ENCODE measurements at places on chromosomes 1 and 21.
A peak's percentile ranks its signal among the peaks of the same experiment; 100 is the strongest.

- DNase-seq = no peak
Observed at GRCh38 chr21:33281096-33281652, 15.0 kb downstream of the IL10RB start.

GRCh38 chr1:20573987-20574386, 14.9 kb upstream of the CDA start:
- no peak for DNase-seq

DNA sequence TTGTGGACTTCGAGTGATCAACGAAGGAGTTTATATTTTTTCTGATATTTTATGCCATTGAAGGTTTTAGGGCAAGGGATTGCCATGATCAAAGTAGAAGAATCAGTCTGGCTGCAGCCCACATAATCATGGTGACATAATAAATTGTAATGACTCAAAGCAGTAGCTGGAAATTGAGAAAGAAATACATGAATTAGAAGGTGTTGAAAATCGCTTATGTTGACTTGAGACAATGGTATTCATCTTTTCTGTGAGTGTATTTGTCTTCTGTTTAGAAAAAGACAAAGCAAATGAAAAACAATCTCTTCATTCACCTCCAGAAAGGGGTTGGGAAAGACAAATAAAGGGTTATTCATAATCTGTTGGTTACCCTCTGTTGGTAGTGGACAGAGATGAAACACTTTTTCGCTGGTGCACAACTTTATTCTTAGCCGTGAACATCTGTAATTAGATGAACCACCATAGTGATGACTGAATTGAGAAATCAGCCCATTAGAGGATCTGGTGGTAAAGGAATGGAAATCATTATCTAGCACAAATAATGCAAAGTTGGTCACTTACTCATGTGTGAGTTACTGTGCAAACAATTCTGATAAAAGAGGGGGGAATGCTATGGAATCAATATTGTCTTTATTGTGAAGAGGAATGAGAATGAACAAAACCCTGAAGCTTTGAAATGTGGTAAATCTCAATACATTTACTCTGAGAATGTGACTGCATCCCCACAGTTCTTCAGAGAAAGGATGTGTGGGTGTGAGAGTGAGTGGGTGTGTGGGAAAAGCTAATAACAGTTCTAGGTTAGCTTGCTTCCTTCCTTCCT, 121.8 kb downstream of the NTNG1 start:
- DNase-seq = no peak

GRCh38 chr21:44965251-44966022, 25.6 kb downstream of the SLX9 start:
- no peak for DNase-seq

DNA sequence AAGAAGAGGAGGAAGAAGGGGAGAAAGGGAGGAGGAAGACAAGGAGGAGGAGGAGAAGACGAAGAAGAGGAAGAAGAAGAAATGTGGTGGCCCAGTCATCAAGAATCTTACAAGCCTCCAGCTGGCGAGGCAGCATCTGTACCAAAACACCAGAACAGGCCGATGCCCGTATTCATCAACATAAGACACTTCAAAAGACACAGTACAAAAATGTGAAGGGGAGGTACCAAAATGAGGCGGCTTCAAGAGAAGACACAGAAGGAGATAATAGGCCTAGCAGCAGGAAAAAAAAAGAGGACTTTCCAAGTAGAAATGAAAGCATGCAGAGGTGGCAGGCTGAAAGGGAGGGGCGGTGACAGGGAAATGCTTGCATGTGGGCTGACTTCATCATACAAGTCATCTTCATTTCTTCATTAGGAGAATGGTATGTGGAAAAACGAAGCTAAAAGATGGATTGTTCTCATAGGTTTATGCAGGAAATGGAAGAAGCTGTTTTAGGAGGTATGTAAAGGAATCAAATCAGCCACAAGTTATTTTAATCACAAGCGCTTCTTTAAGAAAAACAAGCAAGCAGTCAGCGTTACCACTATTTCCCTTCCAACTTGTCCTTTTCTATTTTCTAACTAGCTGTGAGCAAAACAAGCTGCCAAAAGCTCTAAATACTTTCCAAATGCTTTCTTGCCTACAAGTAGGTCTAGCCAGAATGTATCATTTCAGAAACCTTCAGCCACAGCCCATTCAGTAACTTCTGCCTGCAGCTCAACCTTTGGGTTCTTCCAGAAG, 192.3 kb downstream of the SLC45A1 start:
- DNase-seq = no peak

GRCh38 chr1:172781513-172782140, 122.7 kb downstream of the FASLG start:
- DNase-seq = no peak

GRCh38 chr1:150516050-150516591, 569 bp downstream of the FALEC start:
- DNase-seq = no peak

- no peak for DNase-seq
Observed at GRCh38 chr1:114758256-114758832, 560 bp upstream of the CSDE1 start.

DNA sequence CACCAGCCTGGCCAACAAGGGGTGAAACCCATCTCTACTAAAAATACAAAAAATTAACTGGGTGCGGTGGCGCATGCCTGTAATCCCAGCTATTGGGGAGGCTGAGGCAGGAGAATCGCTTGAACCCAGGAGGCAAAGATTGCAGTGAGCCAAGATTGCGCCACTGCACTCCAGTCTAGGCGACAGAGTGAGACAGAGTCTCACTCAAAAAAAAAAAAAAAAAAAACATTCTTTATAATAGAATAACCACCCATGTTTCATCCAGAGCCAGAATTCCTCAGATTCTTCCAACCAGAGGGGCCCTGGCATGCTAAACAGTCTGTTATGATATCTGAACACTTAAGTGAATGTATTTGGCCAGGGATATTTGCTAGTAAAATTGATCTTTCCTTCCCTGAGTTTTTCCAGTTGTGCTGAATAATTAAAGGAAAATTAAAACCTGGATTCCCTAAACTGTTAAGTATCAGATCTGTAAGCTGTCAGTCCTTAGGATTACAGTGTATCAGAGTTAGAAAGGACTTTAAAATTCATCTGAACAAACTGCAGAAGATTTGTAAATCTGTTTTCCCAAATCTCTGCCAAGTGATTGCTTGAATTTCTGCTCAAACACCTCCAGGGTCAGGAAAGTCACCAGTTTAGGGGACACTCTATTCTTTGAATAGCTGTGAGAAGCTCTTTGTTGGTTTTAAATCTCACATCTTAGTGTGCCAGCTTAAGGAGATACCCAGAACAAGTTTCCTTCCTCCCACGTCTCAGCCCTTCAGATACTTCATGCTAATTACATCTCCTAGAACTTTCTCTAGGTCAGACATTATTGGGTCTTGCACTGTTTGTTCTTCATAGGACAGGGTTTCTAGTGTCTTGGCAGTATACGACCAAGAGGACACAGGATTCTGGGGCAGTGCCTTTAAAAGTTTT, 84.6 kb upstream of the BMP8A start:
- no peak for DNase-seq

DNA sequence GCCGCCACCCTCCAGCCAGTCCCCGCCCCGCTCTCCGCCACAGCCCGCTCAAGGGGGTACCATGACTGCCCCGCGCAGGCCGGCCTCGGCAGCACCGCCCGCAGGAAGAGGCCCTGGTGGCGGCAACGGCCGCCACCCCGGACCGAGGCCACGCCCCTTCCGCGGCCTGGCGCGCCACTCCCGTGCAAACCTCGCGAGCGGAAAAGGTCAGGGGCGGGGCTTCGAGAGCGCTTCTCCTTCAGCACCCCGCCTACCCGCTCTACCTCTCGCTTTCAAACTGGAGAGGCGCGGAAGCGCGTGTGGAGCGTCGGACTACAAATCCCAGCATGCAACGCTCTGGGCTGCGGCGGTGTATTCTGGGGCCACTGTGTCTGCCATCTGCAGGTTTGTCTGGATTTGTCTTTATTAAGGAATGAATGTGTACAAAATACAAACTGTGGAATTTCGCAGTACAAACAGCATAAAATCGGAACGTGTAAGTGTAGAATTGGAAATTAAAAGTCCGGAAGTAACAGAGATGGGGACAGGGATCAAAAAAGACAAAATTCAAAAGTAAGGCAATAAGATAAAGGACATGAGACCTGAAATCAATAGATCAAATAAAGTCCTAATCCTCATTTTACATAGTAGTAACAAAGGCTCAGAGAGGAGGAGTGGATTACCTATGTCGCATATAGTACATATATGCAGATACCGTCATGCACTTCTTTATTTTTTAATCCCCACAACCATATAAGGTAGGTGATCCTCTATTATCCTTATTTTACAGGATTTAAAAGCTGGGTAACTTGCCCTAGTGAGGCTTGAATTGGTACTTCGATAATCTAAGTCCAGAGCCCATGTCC, 464 bp upstream of the ADSS2 start:
- DNase-seq = peak; percentile 99

GRCh38 chr1:43757343-43758053, 50.2 kb downstream of the ST3GAL3 start:
- DNase-seq = no peak

DNA sequence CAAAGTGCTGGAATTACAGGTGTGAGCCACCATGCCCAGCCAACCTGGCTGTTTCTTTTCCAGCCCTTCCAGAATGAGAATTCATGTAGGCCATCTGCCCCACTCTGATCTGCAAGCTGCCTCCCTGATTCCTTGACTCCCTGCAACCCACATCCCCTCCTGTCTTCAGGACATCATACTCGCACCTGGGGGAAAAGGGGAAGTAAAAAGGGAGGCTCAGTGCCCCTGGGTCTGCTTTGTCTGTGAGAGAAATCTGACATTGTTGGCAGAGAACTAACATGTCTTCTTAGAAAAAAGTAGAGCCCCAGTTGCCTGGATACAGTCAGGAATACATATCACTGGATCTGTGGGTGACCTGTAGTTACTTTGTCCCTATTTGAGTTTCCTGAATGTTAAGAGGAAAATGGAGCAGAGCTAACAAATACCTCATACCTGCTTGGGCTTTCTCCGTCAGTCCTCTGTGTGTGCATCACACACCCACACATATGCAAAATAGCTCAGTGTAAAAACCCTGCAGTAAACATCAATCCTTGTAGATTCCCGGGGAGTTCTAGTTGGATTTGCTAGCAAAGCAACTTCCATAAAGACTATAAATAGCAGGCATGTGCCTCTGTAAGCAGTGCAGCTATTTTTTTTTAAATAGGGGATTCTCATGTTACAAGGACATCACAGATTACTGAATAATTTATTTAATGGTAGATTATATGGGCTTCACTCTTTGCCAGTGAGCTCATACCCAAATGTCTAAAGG, 62.9 kb downstream of the TEX35 start:
- DNase-seq = no peak

DNA sequence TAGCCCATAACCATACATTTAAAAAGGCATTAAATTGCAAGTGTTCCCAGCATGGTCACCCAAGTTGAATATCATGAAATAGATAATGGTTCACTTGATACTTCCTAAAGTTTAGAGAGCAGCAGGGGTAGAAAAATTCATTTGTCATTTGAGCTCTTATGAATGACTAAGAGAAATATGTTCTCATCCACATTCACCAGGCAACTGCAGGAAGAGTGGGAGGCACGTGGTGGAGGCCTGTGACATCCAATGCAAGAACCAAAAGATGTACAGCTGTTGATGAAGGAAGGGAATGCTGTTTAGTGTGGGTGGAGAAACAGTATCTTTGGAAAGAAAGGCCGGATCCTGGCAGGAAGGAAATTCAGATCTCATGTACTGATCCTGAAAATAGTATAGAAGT, 473.1 kb downstream of the ADGRL2 start:
- DNase-seq = no peak

DNA sequence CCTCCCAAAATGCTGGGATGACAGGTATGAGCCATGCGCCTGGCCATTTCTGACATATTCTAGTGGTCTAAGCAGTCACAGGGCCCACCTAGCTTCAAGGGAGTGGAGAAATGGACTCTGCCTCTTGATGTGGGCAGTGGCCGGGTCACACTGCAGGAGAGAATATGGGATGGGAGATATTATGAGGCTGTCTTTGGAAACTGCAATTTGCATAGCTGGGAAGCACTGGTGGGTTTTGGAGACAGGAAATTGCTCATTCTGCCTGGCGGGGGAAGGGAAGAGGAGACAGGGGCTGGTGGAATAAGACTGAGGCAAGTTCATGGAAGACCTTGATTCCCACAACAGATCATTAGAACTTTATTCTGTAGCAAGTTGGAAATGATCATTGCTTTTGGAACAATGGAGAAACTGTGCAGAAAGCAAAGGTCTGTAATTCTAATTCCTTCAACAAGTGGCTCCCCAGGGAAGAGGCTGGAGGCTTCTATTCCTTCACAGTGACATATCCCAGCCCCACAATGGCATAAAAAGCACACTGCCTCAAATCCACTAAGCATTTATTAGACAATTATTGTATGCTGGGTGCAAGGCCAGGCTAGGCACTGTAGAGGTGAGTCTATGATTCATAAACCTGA, 10.5 kb downstream of the NCMAP start:
- no peak for DNase-seq

DNA sequence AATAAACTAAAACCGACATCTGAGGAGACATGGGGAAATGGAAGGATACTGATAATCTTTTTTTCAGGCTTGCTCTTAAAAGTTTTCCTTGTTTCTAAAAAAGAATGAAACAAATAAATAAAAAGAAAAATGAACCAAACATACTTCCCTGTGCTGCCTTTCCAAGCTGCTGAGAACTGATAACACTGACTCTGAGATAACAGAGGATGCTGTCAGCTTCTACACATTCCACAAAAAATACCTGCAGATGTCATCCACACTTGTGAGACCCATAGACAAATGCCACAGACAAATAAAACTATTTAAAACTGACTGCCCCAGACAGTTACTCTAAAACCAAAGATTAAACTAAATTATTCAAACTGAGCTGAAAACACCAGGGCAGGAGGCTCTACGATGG, 12.0 kb upstream of the OR6K3 start:
- no peak for DNase-seq

DNA sequence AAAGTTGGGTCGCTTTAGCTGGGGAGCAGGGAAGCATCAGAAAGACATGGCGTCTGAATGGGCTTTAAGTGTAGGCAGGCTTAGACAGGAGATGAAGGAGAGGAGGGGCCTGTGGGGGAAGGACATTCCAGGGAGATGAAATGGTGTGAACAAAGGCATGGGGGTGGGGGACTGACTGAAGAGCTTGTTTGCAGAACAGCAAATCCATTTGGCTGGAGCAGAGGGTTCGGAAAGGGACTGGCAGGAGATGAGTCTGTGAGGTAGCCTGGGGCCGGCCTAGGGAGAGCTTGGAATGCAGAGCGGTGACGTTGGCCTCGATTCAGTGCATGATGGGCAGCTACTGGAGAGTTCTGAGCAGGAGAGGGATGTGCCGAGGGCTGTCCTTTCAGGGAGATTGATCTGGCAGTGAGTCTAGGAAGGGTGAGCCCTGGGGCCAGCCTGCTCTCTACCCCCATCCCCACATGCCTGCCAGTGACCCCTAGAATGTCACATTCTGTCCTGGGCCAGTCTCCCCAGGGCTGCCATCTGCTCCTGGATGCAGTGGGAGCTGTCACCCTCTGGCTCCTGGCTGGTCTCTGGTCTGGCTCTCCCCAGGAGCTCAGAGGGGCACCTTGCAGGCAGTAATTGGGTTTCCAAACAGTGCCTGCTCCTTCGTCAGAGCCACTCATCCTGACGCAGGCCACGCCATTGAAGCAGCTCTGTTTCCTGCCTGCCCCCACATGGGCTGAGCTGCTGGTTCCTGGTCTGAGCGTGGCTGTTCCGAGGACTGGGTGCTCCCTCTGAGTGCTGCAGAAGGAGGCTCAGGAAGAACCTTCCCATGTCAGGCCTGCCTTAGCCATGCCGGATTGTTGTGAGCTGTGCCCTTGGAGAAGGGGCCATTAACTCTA, 22.3 kb upstream of the TMEM222 start:
- DNase-seq = no peak
